ENCODE measurements at places on chromosomes 4 and X. TPM values are rescaled to one million over a fixed set of nuclear protein-coding genes. Genes with fewer than 3 reads are reported as not detected.

DNA sequence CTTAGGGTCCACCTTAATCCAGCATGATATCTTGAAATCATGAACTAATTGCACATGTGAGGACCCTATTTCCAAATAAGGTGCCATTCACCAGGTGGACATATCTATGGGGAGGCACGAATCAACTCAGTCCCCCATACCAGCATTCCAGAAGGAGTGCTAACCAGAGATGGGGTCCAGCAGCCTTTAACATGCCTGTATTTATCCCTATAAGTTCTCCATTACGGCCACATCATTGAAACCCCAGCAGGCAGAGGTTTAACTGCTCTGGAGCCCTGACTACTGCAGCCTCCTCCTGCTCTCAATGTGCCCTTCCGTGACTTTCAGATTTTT lies 3.2 kb upstream of the ASMTL start:
- no peaks in the 10 kb centered on the region for H3K36me3 ChIP-seq
- H3K27me3 ChIP-seq = no peaks in the 10 kb centered on the region
- H3K4me3 ChIP-seq = no peak overlapping the region
- no peak overlapping the region for H3K27ac ChIP-seq
- DNase-seq = no peak

DNA sequence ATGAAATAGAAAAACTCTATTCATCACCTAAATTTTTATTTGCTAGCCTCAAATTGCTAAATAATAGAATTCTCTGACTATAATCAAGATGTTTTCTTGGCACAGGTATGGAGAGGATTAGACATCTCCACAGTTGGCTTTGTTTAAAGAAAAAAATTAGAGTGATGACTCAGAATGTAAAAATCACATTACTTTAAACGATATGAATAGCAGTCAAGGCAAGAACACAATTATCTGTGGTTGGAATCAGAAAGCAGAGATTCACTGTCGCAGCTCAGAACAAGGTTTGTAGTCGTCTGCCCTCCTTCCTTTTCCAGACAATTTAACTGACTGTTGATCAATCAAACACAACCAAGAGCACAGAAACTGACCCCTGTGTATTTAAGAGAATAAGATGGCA lies 32.2 kb upstream of the CCKAR start:
- H3K4me1 ChIP-seq = no peaks in the 10 kb centered on the region
- H3K27ac ChIP-seq = no peak overlapping the region
- H3K36me3 ChIP-seq = no peaks in the 10 kb centered on the region
- no peak for DNase-seq
- no peak overlapping the region for H3K4me3 ChIP-seq
- no peaks in the 10 kb centered on the region for H3K27me3 ChIP-seq

GRCh38 chr4:22762548-22762947 lies 69.8 kb downstream of the GBA3 start:
- H3K27ac ChIP-seq = no peak overlapping the region
- no peak for DNase-seq
- no peaks in the 10 kb centered on the region for H3K4me1 ChIP-seq

DNA sequence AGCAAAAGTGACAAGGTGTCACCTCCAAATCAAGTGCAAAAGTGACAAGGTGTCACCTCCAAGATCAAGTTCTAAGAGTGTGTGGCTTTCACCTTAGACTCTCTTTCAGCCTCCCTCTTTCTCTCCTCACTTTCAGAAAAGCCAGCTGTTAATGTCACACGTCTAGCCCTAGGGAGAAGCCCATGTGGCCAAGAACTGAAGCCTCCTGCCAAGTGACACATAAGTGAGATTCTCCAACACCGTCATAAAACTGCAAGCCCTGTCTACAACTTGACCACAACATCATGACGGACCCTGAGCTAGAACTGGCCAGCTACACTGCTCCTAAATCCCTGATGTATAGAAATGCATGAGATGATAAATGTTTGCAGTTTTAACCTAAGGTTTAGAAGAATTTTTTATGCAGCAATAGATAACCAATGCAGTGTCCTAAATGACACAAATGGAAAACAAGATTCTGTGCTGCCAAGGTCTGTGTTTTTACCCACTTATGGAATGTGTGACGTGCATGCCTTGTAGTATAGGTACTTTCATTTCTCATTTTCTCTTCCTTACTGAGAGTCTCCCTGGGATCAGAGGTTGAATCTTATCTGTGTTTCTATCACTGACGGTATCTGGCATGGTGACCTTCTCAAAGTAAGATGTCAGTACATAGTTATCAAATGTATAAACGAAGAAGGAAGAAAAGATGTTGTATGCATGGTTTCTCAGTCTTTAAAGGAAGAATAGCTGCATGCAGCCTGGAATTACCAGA lies 25.0 kb downstream of the NLGN4X start:
- no peak for DNase-seq
- no peaks in the 10 kb centered on the region for H3K27me3 ChIP-seq
- no peaks in the 10 kb centered on the region for H3K36me3 ChIP-seq
- H3K4me3 ChIP-seq = no peak overlapping the region

GRCh38 chr4:128307123-128307571 lies 19.5 kb upstream of the PGRMC2 start:
- H3K36me3 ChIP-seq = no peaks in the 10 kb centered on the region
- DNase-seq = no peak
- no peaks in the 10 kb centered on the region for H3K4me1 ChIP-seq
- no peak overlapping the region for H3K27ac ChIP-seq

GRCh38 chr4:47494124-47494430 lies 9.0 kb downstream of the ATP10D start:
- no peaks in the 10 kb centered on the region for H3K4me1 ChIP-seq
- no peak overlapping the region for H3K4me3 ChIP-seq
- no peak for DNase-seq
- no peak overlapping the region for H3K27ac ChIP-seq
- H3K36me3 ChIP-seq = no peaks in the 10 kb centered on the region
- H3K27me3 ChIP-seq = no peaks in the 10 kb centered on the region

DNA sequence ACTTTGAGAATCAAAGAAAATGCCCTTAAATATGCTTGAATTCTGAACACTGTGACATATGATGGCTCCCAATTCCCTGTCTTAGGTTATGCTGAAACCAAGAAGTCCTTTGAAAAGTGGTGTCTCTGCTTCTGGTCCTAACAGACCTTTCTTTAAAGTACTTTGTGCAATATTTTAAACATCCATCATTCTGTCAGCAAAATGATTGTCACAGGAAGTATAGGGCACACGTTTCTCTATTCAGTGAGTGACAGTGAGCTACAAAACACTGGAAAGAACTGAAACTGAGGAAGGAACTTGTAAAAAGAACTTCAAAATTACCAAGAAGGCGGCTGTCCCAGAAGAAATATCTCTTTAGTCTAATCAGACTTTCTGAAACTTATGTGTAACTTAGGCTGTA lies 12.2 kb upstream of the NUP54 start:
- DNase-seq = no peak
- H3K27me3 ChIP-seq = no peaks in the 10 kb centered on the region
- peaks cover 22% of the 10 kb centered on the region for H3K36me3 ChIP-seq
- no peak overlapping the region for H3K27ac ChIP-seq
- no peak overlapping the region for H3K4me3 ChIP-seq
- H3K4me1 ChIP-seq = no peaks in the 10 kb centered on the region

DNA sequence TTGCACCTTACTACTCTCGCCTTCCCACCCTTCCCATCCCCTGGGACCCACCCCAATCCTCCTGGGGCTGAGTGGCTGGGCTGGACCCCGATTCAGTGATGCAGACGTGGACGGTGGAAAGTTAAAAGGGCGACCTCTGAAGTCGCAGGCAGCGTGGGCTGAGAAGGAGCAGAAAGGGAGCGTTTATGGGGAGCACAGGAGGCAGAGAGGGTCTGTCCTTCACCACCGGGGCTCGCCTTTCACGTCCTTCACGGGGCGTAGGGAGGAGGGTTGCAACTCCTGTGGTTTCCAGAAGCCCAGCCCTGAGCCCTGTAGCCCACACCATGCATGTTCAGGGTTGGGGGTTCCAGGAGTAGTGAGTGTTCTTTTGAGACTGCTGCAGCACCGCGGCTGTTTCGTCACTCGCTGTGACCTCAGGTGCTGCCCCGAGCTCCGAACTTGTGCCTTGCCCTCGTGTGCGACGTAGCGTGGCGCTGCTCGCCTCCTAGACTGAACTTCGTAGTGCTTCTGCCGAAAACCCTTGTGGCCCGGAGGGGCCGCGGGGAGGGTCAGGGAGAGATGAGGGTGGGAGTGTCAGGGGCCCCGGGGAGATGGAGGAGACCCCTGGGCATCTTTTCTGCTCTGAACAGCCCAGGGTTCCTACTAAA lies 1.6 kb downstream of the NHS start:
- peak overlapping the region; percentile 70 for H3K4me3 ChIP-seq
- no peak overlapping the region for H3K27ac ChIP-seq
- no peaks in the 10 kb centered on the region for H3K4me1 ChIP-seq
- no peak for DNase-seq
- peaks cover 17% of the 10 kb centered on the region for H3K27me3 ChIP-seq
- no peaks in the 10 kb centered on the region for H3K36me3 ChIP-seq

DNA sequence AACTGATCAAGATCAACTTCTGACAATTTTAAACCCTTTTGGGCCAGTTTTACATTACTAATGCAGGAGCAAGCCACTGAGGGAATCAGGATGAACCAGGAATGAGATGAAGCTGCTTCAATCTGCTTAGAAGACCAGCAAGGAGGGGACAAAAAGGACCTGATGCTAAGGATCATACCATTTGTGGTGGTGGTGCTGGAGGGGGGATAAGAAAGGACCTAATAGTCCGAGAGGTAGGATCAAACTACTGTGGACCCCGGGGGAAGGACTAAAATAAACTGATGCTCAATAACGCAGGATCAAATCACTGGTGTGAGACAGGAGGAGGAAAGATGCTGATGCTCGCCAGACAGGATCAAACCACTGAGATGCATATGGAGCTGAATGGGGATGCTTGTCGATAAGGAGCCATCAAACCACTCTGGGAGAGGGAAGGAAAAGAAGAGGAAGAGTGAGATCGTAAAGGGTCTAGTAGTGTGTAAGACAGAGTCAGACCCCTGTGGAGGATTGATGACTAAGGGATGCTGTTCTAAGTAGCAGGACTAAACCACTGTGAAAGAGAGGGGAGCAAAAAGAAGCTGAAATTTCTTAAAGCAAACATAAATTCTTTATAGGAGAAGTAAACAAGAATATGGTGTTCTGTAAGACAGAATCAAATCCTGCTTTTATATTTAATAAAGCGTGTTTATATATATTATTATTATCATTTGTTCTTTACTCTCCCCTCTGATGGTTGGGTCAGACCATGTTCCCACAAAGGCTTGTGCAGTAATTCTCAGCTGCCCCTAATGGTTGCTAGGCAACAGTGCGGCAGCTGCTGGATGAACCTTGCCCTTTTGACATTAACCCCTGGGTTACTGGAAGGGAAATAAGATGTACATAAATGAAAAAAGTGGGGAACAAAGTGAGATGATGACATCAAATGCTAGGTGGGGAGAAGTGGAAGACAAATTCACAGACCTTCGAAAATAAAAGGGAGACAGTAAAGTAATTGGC lies 432.5 kb upstream of the FGF16 start:
- peak overlapping the region; percentile 45 for H3K27ac ChIP-seq
- H3K36me3 ChIP-seq = no peaks in the 10 kb centered on the region
- no peak for DNase-seq
- 0 out of 2 replicates have a peak overlapping the region, but pooled peaks have one; percentile 3 for H3K4me3 ChIP-seq

The ZNF41 gene
- 5.3 TPM for total RNA-seq

The FRG2 gene
- total RNA-seq = not detected

The MAGED2 gene
- 120 TPM for total RNA-seq

The TMPRSS11B gene
- not detected for total RNA-seq

The RS1 gene
- total RNA-seq = not detected

The PNMA6A gene
- total RNA-seq = 5.7 TPM

The MAGEB17 gene
- total RNA-seq = not detected

The TLR1 gene
- total RNA-seq = not detected
